Right ventricle myocardium superior (tissue), 1 donor: ENCODE measurements at places on chromosomes 6 and 20. TPM values are rescaled to one million over a fixed set of nuclear protein-coding genes. Genes with fewer than 3 reads are reported as not detected.

GRCh38 chr20:25249198-25249931 lies 1.5 kb downstream of the PYGB start:
- no peak for DNase-seq

DNA sequence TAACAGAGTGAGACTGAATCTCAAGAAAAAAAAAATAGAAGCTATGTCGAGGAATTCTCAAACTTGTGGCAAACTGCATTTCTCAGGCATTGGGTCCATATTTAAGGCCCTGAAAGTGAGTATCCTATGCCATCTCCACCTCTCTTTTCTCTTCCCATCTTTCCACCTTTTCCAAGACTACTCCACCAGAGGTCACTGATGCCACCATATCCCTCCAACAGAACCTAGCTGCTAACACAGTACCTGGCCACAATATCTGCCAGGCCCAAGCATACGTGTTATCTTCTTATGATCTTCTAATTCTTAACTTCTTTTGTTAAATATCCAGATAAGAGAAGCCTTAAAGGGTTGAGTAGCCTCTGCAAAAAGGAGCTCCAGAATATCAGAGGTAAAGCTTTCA lies 8.2 kb upstream of the ADGRF4 start:
- no peak for DNase-seq

DNA sequence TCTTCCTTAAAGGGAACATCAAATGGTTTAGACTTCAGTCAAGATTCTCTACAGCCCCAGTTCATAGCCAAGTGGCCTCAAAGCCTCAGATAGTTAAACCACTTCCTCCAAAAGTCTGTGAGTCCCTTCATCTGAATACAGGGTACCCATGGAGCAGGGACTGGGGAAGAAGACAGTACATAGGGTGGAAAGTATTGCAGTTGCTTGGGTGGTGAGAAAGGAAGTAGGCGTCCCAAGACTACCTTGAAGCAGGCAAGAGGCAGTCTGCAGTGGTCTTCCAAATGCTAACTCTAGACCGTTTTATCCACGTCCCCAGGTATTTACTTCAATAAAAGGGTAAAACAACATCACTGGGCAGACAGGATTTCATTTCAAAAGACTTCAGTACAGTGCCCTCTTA lies 2.0 kb downstream of the FYN start:
- no peak for DNase-seq

DNA sequence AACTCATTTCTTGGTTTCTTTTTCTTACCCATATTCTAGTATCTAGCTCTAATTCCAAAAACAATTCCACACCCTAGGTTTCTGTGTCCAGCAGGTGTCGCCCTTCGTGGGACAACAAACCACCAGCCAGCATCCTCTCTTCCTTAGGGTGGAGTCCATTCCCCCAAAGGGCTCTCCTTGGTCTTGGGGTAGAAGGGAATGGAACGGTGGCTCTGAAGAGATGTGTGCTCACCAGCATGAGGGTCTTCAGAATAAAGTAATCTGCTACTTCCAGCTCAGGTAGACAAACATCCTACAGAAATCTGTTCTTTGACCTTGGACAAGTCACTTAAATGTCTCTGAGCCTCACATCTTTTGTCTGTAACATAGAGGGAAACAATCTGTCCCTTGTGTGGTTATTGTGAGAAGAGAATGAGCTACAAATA lies 7.2 kb downstream of the HLA-DMB start:
- peak; percentile 81 for DNase-seq

GRCh38 chr6:25179051-25179778 lies 100.0 kb upstream of the CARMIL1 start:
- DNase-seq = no peak

- no peak for DNase-seq
Observed at GRCh38 chr6:158569036-158569435, 9.1 kb downstream of the TMEM181 start.

GRCh38 chr6:88165087-88165843 lies 882 bp downstream of the CNR1 start:
- DNase-seq = no peak

- no peak for DNase-seq
Observed at GRCh38 chr6:100809346-100809745, 71.8 kb downstream of the ASCC3 start.

- DNase-seq = no peak
Observed at GRCh38 chr6:6968731-6969552, 138.8 kb upstream of the RREB1 start.

DNA sequence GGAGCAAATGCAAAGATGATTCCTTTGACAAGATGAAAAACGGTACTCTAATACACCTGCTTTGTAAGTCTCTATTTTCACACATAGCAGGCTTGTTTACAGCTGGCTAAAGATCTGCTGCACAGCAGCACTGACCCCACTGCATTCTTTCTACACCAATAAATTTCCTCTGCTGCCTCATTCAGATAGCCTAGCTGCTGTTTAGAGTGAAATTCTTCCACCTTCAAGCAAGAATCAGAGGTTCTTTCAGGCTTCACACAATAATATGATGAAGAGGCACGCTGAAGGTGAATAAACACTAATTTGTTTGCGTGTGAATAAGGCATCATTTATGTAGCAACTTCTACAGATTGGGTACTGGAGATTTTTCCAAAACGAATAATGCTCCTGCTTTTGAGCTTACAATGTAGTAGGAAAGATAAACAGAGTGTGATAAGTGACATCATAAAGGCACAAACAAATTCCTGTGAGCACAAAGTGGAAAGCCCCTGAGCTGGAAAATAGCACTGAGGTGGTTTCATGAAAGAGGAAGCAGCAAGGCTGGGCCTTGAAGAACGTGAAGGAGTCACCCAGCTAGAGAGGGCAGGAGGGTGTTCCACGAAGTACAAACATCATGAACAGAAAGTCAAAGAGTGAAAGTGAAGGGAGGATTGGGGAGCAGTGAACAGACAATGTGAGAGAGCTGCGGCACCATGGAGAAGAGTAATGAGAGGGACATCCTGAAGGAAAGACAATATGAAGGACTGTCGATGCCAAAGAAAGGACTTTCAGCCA lies 543.4 kb downstream of the CD83 start:
- DNase-seq = no peak

DNA sequence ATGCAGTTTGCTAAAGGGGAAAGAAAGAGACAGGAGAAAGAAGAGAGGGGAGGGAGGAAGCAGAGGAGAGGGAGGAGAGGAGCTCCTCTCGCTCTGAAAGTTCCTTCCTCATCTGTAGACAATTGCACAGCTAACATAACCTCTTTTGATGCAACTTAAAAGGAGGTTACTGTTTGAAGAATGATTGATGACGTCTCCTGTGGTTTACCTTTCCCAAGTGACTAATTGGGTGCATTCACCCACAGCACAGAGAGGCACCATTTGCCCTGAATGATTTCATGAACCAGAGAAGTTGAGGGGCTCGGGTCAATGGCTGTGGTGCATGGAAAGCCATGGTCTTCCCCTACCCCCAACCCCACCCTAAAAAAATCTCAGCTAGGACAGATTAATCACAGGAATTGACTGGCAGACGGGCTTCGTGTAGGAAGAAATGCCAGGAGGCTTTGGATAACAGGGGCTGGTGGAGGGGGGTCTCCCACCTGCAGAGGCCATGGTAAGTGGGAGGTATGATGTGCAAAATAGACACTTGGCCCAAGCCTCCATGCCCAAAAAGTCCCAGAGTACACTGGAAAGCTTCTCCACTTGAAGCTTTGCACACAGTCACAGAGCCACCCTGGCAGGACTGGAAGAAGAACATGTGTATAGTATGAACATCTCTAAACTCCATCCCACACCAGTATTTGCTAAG lies 213.7 kb downstream of the ANKRD60 start:
- no peak for DNase-seq

OVOL2 gene
- not detected for total RNA-seq

C20orf144 gene
- total RNA-seq = not detected

MOG gene
- total RNA-seq = 10.3 TPM

OOEP gene
- not detected for total RNA-seq

RSPH4A gene
- total RNA-seq = not detected

PDYN gene
- not detected for total RNA-seq

KCNB1 gene
- 1.1 TPM for total RNA-seq

NFATC2 gene
- total RNA-seq = 2.0 TPM
